ENCODE measurements at places on chromosomes 13 and 19.

DNA sequence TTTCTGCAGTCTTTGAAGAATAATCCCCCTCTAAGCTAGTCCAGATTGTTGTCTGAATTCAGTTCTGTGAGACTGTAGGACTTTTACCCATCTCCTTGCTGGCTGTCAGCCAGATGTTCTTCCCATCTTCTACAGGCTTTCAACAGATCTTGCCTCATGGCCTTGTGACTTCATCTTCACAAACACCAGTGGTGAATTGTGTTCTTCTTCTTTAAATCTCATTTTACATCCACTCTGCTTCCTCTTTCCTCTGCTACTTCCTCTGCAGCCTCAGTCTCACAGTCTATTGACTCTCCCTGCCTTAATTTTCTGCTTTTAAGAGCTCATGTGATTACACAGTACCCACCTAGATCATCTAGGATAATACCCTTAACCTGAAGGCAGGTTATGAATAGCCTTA is 859.0 kb upstream of the SLITRK1 start:
- no peak for DNase-seq

DNA sequence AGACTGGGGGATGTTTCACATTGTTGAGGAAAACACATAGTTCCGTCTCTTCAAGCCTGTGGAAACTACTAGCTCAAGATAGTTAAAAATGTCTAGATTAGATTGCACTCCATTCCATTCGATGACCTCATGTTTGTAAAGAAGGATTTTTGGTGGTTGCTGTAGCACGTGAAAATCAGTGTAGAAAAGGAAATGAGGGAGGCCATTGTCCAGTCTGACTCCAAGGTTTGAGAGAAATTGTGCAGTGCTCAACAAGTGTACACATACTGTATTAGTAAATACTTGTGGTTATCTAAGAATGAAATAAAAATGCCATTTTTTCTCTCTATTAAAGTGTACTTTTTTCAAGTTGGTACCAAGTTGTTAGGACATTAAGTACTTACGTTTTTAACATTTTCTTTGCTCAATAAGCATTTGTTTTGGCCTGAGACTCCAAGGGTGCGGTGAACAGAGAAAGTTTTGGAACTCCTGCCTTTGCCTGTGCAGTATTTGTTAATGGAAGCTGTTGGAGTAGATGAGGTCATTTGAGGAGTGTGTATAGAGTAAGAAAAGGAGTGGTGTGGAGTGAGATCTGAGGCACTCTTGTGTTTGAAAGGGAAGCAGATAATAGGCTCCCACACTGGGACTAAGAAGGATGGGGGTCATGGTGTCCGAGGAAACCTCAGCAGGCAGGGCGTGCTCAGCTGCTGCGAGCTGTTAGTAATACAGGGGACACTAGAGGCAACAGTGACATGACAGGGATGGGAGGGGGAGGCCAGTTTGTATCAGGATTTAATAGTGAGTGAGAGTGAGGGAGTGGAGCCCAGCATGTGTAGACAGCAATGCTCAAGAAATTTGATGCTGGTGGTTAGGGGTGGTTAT is 4.4 kb downstream of the WASF3 start:
- no peak for DNase-seq

GRCh38 chr19:937259-937694 is 11.4 kb downstream of the ARID3A start:
- DNase-seq: no peak

- no peak for DNase-seq
Observed at GRCh38 chr13:94192431-94192975, 287.0 kb downstream of the DCT start.

DNA sequence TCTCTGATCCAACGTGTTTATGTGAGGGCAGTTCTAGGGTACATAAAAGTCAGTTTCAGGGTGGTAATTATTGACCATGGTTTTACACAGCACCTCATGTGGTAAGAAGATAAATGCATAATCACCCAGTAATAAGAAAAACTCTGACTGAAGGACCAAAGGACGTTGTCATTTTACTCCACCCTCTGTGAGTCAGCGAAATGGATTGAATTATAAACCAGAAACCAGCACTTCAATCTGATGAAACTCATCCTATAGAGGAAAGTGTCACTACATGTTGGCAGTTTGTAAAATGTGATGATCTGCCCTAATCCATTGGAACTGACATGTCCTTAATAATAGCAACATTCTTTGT is 406.8 kb downstream of the KLF5 start:
- no peak for DNase-seq

GRCh38 chr13:99260216-99260615 is 2.0 kb upstream of the GPR18 start:
- no peak for DNase-seq

DNA sequence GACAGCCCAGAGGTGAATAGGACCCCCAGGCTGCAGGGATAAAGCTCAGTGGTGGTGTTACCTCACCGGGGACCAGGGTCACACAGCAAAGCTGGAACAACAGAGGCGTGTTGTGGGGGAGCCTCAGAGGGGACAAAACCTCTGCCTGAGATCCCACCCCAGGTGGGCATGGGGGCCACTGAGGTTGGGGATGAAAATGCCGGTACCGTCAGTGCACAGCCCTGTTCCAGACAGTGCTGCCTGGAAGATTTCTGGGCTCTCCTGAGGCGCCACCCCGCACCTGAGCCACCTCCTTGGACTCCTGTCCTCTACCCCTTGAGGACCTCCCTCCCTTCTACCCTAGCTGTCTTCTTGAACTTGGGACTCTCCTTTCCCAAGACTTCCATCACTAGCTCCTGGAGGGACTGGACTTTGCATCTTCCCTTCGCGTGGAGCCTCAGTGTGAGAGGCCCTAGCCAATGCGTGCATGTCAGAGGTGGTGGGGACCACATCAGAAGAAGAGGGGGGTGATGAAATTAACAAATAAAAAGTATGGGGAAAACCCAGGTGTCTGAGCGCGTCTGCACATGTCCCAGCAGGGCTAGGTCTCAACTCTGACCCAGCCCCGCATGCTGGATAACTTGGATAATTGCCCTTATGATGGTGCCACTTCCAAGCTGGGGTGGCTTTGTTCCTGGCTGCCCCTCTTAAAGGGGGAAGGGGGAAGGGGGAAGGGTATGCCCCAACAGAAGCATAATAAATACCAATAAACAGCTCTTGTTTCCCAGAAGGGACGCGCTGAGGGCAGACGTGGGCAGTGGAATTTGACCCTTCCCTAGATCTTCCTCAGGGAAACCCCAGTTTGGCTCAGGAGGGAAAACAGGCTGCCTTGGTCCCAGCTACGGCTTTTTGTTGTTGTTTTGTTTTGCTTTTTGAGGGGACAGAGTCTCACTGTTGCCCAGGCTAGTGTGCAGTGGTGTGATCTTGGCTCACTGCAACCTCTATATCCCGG is 11.6 kb downstream of the CNFN start:
- DNase-seq: no peak

GRCh38 chr13:97119943-97120342 is 102.2 kb upstream of the MBNL2 start:
- no peak for DNase-seq

- no peak for DNase-seq
Observed at GRCh38 chr19:31296741-31297390, 52.4 kb downstream of the TSHZ3 start.

GRCh38 chr13:80577285-80577684 is 236.4 kb upstream of the SPRY2 start:
- DNase-seq: no peak

- DNase-seq: no peak
Observed at GRCh38 chr13:75308222-75308621, 173.7 kb downstream of the TBC1D4 start.

- DNase-seq: no peak
Observed at GRCh38 chr19:22882797-22883196, 50.7 kb downstream of the ZNF723 start.

DNA sequence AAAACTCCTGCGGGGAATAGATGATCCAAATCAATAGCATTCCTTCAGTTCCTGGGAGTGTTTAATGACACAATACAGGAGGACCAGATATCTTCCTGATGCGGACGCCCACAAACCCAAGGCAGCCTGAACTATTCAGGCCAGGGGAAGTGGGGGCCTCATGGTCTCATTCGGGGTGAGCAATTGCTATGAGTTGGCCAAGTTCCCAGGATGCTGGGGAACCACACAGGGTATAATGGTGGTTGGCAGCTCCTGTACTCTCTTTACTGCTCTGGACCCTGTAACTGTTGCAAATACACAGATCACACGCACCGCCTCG is 401.2 kb downstream of the IRS2 start:
- DNase-seq: no peak

DNA sequence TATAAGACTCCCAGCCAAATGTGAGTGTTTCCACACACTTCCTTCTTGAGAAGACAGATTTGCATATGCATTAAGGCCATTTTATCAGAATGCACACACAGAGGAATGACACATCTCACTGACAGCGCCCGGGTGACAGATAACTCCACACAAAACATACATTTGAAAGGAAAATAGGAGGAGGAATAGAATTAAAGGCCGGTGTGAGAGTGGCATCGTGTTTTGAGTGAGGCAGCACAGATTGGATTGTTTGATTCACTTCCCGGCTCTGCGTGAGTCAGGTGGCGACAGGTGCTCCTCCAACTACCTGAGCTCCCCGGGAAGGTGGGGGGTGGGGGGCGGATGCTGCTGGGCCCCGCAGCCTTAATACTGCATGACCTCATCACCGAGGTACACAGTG is 429.0 kb downstream of the TSHZ3 start:
- no peak for DNase-seq

GRCh38 chr13:28532388-28533124 is 37.6 kb upstream of the FLT1 start:
- DNase-seq: no peak

- no peak for DNase-seq
Observed at GRCh38 chr19:18377026-18377425, 8.9 kb upstream of the GDF15 start.

DNA sequence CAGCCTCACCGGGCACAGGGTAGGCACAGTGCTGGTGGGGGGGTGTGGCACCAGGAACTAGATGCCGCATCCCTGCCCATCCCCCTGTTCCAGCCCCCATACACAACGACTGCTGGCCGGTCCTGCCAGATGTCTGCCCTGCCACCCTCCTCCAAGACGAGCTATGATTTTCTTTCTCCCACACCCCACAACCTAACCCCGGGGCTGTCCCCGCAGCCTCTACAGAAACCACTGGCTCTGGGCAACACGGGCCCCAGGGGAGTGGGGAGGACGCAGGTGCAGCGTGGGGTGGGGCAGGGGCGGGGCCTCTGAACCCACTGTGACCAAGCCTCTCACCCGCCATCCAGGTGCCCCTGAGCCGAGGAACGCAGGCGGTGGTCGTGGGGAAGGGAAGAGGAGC is 15.5 kb downstream of the PGLS start:
- no peak for DNase-seq

- DNase-seq: no peak
Observed at GRCh38 chr19:38685666-38686529, 38.4 kb downstream of the ACTN4 start.
